CMK (cell line): ENCODE measurements at places on chromosomes 16 and 17.

DNA sequence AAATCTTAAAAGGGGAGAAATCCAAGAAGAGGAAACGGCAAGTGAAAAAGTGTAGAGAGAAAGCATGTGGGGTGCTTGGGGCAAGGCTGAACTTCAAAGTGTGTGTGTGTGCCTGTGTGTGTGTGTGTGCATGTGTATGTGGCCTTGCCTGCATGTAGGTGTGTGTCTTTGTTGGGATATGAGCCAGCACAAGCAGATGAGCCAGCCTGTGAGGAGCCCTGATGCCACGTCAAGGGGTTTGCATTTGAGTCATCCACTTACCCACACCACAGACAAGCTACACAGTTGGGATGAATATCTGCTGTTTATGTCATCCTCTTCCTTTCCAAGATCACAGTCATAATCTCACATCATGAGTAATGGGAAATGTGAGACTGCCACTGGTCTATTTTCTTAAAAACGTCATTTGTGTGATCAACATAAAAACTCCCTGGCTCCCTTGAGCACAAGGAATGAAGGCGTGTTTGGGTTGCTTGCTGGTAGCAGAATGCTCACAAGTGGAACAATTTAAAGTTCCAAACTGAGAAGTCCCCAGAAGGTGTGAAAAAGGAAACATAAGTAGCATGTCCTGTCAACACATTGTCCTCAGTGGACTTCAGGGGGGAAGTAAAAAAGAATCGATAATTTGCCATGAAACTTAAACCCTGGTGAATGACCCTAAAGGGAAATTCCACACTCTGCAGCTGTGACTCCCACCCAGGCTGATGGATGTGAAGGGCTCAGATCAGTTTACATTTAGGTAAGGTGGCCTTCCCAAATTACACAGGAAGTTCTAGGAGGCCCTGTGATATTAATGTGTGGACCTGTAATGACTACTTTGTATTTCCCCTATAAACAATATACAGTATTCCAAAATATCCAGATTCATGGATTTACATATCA is 14.7 kb downstream of the KCTD19 start:
- no peak for DNase-seq

- no peak for DNase-seq
Measured at GRCh38 chr17:7476951-7477350, 2.5 kb downstream of the ZBTB4 start.

DNA sequence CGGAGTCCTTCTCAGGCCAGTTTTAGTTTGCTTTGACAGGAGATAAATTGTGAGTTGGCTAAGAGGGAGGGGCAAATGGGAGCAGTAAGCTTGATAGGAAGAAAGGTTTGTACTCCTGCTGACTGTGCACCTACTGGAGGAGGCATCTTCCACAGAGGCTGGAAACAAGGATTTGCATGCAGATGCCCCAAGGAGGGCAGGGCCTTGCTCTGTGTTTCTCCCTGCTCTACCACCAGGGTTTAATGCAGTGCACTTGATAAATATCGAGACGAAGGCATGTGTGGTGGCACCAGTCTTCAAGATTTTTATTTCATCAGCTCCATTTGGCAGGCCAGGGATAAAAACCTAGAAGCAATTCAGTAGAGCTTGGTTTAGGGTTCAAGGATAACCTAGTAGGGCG is 210.5 kb upstream of the C16orf82 start:
- no peak for DNase-seq

DNA sequence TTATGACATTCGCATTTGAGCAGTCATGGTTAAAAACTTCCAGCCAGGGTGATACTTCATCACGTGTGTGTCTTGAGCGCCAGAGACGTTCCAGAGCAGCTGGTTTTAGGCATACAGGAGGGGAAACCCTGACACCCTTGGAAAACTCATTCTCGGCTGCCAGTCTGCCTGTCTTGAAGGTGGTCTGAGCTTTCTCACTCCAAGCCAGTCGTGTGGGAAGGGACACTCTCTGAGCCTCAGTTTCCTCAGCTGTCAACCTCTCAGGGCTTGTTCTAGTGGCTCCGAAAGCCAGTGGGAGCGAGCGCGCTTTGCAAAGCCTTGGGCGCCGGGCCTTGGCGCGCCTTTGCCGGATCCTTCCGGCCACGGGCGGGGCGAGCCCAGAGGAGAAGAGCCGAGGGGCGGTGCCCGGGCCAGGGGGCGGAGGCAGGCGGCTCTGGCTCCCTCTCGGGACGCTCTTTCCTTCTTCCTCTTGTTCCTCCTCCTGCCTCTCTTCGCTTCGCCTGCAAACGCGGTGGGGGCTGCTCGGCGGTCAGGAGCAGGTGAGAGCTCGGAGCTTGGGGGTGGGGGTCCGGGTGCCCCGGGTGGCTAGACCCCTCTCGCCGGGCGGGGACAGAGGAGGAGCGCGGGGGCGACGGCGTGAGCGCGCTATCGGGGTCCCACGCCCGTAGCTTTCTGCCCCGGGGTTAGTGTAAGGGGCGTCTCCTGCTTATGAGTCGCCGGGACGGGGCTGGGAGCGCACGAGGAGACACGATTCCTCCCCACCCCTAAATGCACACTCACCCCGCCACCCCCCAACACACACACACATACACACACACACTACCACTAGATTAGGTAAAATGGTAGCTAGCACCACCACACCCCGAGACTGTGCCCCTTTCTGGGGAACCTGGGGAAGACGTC is at the start of gene LDAF1:
TSS of gene LDAF1 (plus strand) at position 467 of the 903 bp plus-strand sequence. CDS start 2,509 bp downstream, outside the sequence.
- DNase-seq, result peak; percentile 47
